ENCODE measurements at places on chromosomes 6 and 20.

DNA sequence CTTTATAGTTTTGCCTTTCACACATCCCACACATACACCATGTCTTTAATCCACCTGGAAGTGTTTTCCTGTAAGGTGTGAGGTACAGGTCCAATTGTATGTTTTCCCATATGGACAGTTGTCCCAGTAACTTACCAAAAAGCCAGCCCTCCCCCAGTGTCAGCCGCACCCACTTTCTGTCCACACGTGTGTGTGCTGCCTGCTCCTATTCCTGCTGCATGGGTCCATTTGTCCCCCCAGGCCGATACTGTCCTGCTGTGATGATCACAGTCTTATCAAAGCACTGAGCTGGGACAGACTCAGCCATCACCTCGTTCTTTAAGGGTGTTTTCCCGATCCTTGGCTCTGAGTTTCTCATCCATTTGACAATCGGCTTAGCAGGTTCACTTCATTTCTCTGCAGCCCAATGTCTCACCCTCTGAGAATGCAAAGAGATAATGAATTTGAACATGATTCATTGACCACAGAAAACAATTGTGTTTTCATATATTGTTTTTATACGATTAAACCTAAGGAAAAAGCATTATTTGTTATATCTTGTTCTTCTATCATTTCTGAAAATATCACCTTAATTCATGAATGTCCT is 9.6 kb downstream of the VSX1 start:
- no peak for DNase-seq

- no peak for DNase-seq
Measured at GRCh38 chr6:113755449-113756289, 101.5 kb upstream of the MARCKS start.

DNA sequence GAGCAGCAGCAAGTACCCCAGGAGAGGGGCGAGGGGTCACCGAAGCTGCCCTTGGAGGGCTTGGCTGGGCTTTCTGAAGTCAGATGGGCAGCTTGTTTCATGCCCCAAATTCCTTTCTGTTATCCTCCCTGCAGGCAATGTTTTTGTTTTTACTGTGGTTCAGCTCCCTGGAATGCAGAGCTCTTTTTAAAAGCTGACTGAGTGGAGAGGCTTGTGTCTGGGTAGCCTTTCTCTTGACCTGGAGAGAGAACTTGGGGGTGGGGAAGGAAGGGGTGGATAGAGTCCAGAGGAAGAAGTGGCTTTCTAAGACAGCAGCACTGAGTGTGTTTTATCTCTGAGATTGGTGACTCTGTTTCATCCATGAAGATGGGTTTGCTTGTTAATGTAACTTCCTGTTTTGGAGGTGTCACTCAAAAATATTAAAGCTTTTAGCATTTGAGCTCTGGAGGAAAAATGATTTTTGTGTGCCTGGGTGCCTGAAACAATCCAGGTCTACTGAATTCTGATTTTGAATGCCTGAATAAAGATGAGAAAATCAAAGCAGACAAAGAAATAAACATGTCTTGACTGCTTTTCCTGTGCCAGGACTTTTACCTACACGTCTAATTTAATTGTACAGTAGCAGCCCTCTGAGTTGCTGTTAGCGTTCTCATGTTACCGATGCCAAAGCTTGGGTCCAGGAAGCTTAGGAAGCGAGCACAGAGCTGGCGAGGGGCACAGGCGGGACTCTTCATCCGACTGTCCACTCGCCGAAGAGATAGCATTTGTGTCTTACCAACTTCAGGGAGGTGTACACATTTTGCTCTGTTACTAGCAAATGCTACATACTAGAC is 78.2 kb upstream of the EEF1E1 start:
- DNase-seq, result no peak

GRCh38 chr6:138250053-138250452 is 31.8 kb upstream of the PBOV1 start:
- DNase-seq, result no peak

DNA sequence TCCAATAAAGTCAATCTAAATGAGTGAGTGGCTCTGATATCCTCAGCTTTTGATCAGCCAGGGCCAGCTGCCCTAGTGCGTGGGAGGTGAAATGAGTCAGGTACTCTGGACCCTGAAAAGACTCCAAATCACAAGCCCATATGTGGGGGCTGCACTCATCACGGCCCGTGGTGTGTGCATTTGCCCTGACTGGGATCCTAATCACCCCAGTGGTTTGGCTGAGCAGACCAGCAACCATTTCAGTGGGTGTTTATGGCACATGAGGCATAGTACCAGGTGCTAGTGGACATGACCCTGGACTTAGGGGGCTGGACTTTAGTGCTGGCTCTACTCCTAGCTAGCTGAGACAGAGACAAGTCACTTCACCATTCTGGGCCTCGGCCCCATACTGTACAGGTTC is 39.4 kb downstream of the SCML4 start:
- no peak for DNase-seq

DNA sequence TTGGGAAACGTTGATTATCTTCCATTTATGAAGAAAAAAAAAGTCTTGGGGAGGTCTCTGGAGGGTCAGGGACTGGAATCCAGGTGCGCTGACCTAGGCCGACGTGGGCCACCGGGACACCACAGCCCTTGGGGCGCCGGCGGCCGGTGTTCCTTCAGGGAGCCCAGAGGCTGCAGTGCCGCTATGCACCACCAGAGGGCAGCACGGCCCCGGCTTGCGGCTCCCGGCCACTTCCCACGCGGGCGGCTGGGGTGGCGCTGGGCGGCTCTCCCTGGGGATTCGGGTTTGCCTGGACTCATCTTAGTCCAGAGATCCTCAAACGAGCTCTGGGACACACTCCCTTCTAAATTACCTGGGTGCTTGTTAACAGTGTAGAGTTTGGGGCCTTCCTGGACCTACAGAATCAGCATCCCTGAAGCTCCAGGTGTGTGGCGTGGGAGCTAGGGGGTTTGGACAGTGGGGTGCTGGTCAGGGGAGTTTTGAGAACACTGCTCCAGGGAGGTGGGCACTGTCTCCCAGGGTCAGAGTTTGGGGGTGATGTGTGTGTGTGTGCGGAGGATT is 23.0 kb upstream of the GTSF1L start:
- DNase-seq, result peak; percentile 70

- DNase-seq, result no peak
Measured at GRCh38 chr6:170062915-170063241, 228.0 kb downstream of the DLL1 start.

- peak; percentile 63 for DNase-seq
Measured at GRCh38 chr20:25058051-25058846, at the start of gene ACSS1. Gene ACSS1 (minus strand): TSS chr20:25058139. CDS start chr20:25058102, 37 bp downstream.

DNA sequence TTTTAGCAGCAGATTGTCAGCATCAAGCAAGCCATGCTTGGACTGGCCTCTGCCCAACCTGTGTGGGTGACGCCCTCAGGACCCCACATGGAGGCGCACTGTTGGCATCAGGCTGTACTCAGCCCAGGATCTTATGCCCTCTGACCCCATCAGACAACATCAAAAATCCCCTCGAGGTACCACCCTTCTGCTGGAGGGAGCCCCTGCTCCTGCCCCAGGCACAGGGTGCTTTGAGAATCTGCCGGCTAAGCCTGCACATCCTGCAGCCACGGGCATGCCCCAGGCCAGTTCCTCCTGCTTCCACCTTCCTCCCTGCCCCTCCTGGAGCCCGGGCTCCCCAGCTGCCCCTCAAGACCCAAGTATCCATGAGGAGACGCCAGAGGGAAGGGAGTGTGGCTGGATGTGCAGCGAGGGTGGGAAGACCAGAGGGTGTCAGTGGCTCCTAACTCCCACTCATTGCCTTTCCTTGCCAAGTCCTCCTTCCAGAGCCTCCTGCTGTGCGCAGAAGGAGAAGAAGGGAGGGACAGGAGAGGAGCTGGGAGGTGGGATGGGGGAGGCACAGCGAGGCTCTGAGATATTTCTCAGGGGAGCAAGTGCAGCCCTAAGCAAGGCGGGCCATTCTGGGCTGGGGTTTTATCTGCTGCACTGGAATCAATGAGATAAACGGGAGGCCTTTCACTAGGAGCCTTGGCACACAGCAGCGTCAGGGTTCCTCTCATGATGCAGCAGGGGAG is 77.4 kb upstream of the CST7 start:
- DNase-seq, result no peak

GRCh38 chr6:52596371-52597028 is 19.6 kb upstream of the TRAM2 start:
- DNase-seq, result no peak

GRCh38 chr20:8375898-8376297 is 243.8 kb downstream of the PLCB1 start:
- no peak for DNase-seq

- no peak for DNase-seq
Measured at GRCh38 chr20:445514-446336, 16.6 kb downstream of the TBC1D20 start.

- no peak for DNase-seq
Measured at GRCh38 chr6:77482981-77483380, 19.7 kb upstream of the HTR1B start.

GRCh38 chr6:34132486-34133185 is 13.3 kb downstream of the GRM4 start:
- DNase-seq, result peak; percentile 72

DNA sequence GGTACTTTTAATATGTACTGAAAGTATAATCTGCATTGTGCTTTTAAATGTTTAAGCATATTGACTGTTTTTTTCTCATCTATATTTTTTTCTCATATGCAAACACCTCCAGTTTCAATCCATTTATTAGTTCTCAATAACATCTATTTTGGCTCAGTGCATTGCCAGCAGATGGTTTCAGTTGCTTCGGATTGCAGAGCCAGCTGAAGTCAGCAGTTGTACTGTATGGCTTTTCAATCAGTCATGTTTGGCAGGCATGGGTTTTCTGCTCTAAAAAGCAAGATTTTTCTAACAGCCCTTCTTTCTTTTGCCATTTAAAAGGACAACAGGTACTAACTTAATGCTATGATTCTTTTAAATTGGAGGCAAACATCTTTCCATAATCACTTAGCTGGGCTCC is 121.2 kb downstream of the CD109 start:
- no peak for DNase-seq

DNA sequence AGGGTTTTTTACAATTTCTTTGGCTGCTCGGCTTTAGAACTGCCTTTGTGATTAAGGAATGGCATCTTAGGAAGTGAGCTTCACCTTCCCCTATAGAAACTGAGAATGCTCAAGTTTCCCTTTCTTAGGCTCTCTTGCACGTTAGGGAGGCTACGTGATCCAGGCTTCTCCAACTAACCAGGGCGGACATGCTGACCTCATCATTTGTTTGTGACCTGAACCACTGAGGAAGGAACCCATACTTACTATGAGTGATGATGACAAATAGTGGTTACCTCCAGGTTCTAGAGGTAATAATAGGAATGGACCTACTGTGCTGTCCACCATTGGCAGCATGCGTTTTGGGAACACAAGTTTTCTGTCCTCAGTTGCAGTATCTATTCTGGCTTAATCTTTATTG is 645.8 kb downstream of the C6orf118 start:
- no peak for DNase-seq

DNA sequence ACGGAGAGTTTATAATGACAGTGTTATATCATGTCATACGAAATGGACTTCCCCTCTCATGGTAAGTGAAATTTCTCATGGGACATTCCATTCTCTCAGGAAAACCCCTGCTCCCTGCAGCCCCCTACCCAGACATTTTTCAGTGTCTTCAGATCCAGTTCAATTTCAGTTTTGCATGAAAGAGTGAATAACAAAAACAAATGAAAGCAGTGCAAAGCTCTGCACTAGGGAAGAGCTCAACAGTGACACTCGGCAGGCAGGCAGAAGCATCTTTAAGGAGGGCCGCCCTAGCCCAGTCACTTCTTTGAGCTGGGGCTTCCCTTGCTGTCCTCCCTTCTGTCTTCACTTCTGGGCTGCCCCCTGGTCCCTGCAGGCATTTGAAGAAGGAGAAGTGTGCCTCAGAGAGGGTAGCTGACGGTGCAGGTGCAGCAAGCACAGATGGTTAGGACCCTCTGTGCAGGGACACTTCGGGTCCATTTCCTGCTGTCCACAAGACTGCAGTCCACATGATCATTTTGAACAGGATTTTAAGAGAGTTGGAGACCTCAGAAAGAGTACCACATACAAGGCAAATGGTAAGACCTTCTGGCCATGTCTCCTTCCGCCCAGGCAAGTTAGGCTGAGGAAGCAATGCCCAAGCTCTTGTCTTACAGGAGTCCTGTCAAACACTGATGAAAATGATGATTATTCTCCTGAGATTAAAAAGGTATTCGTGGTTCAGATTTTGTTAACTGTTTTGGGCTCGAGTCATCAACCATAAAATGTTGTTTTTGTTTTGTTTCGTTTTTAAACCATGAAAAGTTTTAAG is 5.4 kb upstream of the DUSP22 start:
- DNase-seq, result no peak

GRCh38 chr6:163001330-163001729 is 273.6 kb downstream of the PACRG start:
- no peak for DNase-seq

DNA sequence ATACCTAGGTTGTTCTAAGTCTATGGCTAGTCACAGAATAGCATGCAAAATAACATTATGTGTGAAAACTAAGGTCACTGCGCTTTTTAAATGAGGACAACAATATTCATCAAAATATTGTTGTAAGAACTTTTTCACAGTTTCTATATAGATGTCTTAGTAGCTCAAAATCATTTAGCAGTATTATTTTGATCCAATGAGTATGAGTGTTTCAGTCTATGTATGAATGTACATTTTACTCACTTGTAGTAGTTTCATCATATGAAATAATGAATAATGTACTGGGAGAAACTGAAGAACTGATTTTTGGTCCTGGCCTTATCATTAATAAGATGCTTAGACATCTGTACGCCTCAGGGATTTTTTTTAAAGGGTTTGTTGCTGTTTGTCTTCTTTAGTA is 16.5 kb upstream of the TMEM30A start:
- no peak for DNase-seq

- DNase-seq, result no peak
Measured at GRCh38 chr20:42360621-42361020, 742.4 kb upstream of the CHD6 start.

GRCh38 chr20:23587631-23588030 is 18.1 kb downstream of the CST9 start:
- DNase-seq, result no peak

DNA sequence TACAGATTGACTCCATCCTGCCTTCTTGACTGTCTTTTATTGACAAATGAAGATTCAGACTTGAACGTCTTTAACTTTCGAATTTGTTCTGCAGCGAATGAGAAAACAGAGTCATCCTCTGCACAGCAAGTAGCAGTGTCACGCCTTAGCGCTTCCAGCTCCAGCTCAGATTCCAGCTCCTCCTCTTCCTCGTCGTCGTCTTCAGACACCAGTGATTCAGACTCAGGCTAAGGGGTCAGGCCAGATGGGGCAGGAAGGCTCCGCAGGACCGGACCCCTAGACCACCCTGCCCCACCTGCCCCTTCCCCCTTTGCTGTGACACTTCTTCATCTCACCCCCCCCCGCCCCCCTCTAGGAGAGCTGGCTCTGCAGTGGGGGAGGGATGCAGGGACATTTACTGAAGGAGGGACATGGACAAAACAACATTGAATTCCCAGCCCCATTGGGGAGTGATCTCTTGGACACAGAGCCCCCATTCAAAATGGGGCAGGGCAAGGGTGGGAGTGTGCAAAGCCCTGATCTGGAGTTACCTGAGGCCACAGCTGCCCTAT is 12.2 kb downstream of the BRD2 start:
- no peak for DNase-seq

All from NCI-H510A treated with DMSO at 0.1 percent for 48 hours (cell line).